ENCODE measurements at places on chromosomes 16 and 17.

DNA sequence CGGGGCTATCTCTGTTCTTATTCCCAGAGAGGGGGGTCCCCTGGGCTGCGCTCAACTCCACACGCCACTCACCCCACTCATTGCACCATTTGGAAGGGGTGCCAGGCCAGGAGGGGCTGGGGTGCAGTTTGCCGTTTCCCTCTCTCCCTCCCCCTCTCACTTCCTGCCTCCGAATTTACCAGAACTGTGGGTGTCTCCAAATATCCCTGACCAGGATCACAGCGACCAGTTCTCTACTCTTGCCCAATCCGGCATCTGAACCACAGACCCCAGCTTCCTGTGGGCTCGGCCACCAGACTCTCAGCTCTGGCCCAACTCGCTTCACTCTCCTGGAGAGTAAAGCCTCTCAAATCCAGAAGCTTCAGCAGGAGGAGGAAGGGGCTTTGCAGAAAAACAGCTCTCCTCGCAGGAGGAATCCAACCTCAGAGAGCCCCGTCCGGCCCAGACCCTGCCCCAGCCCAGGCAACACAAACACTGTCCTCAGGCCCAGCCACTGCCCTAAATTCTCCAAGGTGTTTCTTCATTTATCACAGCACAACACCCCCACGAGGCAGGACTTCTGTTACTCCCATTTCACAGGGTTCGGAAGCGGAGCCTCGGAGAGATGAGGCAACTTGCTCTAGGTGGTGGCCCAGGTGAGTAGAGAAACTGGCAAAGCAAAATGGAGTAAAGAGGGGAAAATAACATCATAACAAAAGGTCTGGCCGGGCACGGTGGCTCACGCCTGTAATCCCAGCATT lies 423 bp upstream of the ASGR2 start:
- DNase-seq = no peak

GRCh38 chr16:77450790-77451487 lies 16.1 kb upstream of the ADAMTS18 start:
- DNase-seq = no peak

DNA sequence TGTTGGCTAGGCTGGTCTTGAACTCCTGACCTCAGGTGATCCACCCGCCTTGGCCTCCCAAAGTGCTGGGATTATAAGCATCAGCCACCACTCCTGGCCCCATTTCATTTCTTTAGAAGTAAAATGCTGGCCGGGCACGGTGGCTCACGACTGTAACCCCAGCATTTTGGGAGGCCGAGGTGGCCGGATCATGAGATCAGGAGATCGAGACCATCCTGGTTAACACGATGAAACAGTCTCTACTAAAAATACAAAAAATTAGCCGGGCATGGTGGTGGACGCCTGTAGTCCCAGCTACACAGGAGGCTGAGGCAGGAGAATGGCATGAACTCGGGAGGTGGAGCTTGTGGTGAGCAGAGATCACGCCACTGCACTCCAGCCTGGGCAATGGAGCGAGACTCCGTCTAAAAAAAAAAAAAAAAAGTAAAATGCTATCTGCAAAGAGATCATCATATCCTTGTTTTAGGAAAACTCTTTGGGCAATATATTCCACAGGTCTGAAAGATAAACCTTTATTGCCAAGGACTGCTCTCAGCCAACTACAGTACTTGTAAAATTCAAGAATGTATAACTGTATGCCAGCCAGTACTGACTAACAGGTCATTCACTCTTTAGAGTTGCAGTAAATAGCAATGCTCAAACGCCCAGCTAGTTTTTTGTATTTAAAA lies 3.8 kb downstream of the GJC1 start:
- DNase-seq = no peak

- no peak for DNase-seq
These were observed 108.2 kb downstream of the N4BP1 start for GRCh38 chr16:48501516-48502377.

DNA sequence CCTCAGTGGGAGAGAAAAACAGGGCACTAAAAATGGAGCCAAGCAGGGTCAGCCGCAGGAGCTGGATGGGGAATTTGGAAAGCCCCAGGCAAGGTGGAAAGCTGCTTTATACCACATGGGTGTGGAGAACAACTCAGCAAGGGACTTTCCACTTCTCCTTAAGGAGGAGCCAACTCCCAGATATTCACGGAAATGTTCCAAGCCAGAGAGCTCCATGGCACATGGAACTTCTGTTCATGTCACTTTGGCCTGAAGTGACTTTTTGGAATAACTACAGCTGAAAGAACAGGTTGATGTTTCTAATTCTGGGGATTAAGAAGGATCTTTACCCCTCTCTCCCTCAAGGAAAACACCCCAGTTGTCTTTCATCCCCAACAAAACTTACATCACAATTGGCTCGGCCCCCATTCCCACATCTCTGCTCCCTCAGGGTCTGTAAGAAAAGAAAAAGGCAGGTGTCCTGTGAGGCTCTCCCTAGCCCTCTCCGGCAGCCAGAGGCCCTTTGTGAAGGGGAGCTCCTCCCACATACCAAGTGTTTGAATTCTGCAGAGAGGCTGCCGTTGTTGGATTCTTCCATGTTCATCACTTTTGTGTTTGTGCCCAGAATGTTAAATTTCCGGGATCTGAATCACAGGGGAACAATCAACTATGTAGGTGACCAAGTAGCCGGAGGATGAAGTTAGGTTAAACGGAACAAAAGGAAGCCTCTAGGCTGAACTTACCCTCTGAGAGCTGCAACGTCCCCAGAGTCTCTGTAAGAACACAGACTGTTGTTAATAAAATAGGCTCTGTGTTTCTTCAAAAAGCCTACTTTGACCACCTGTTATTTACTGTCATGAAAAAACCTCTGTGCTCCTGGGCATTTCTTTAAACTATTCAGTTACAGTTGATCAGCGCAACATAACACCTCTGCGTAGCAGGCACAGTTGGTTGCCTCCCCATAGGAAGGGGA lies 41.0 kb downstream of the STAT5A start:
- DNase-seq = peak; percentile 53

- DNase-seq = no peak
These were observed 76.3 kb upstream of the TBC1D3K start for GRCh38 chr17:37847811-37848331.

DNA sequence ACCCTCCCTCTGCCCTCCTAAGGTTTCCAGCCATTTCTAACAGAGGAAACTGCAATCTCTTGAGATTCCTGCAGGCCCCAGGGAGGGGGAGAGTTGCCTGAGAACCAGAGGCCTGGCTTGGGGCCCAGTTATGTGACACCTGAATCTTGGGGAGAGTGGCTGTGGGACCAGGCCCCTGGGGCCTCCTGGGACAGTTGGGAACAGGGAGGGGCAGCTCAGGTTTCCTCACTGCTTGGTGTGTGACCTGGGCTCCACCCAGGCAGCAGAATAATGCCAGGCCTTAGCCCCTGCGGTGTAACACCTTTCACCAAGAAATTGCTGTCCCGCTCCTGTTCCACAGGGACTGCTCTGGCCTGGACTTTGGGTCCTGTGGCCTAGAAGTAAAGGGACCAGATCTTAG lies 44.3 kb upstream of the CRHR1 start:
- no peak for DNase-seq

DNA sequence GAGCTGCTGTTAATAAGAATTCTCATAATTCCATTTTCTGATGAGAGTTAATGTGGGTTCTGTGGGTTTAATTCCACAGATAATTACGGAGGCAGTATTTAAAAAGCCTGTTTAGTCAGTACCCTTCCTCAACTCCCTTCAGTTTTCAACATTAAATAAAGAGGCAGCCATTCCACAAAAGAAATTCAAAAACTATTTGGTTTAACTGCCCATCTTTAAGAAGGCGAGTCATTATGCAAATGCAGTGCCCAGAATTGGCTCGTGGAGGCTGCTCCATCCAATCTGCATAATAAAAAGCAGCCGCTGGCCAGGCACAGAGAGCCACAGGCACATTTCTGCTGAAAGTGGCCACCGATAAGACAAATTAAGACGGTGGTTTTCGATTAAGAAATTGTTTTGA lies 194.4 kb upstream of the TOX3 start:
- DNase-seq = no peak

- DNase-seq = no peak
These were observed 268.1 kb downstream of the NPIPA8 start for GRCh38 chr16:18068477-18068876.

DNA sequence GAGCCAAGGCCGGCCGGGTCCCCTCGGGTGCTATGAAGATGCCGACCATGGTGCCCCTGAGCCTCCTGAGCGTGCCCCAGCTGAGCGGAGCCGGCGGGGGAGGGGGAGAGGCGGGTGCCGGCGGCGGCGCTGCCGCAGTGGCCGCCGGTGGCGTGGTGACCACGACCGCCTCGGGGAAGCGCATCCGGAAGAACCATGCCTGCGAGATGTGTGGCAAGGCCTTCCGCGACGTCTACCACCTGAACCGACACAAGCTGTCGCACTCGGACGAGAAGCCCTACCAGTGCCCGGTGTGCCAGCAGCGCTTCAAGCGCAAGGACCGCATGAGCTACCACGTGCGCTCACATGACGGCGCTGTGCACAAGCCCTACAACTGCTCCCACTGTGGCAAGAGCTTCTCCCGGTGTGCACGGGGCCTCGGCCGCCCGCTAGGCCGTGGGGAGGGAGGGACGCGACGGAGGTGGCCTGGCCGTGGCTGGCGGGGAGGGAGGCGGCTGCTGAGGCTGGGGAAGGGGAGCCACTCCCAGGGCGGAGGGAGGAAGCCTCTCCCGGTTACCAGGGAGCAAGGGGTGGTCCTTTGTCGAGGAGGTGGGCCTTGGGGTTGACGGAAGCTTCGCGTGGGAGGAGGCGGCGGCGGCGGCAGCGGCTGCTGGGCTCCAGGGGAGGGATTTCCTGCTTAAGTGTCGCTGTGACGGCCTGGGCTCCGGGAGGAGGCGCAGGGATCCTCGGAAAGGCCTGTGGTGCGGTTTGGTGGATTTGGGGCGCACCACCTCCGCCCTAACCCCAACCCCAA lies 1.3 kb downstream of the MAZ start:
- no peak for DNase-seq

DNA sequence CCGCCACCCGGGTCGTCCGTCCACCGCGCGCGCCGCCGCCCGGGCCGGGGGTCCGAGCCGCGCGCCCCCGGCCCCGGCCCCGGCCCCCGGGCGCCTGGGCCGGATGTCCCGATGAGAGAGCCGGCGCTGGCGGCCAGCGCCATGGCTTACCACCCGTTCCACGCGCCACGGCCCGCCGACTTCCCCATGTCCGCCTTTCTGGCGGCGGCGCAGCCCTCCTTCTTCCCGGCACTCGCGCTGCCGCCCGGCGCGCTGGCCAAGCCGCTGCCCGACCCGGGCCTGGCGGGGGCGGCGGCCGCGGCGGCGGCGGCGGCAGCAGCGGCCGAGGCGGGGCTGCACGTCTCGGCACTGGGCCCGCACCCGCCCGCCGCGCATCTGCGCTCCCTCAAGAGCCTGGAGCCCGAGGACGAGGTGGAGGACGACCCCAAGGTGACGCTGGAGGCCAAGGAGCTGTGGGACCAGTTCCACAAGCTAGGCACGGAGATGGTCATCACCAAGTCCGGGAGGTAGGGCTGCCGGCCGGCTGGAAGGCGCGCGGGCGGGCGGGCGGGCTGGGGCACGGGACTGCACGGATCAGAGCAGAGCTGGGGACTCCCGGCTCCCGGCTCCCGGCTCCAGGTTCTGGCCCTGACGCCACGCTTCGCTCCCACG lies 548 bp downstream of the TBX2 start:
- DNase-seq = no peak

DNA sequence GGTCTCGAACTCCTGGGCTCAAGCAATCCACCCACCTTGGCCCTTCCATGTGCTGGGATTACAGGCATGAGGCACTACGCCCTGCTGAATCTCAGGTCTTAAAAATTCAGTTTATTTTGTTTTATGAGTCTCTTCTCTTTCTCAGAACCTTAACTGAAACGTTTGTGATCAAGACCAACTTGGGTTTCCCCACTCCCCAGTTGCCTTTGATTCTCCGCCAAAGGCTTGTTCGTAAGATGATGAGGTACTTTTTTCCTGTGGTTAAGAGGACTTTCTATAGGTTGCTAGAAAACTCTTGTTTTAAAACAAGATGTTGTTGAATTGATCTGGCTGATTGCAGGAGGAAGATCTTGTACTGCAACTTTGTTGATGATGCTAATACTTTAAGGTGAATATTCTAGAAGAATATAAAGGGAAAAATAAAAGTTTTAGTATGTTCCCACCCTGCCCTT lies 11.7 kb downstream of the ABCC1 start:
- no peak for DNase-seq

DNA sequence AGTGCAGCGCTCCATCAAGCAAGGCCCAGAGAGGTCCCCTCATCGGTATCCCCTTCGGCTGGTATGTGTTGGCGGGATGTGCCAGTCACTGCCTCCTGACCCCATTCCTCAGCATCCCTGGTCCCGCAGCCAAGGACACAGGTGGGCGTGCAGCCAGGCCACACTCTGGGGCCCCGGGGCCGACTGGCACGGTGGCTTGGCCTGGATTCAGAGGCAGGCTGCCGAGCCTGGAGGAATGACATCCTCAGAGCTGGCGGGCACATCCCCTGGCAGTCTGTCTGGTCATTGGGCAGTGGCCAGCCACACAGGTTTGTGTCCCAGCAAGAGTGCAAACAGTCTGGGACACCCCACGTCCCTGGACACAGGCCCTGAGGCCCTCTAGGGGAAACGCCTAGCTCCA lies 111.1 kb downstream of the SDK2 start:
- DNase-seq = no peak

DNA sequence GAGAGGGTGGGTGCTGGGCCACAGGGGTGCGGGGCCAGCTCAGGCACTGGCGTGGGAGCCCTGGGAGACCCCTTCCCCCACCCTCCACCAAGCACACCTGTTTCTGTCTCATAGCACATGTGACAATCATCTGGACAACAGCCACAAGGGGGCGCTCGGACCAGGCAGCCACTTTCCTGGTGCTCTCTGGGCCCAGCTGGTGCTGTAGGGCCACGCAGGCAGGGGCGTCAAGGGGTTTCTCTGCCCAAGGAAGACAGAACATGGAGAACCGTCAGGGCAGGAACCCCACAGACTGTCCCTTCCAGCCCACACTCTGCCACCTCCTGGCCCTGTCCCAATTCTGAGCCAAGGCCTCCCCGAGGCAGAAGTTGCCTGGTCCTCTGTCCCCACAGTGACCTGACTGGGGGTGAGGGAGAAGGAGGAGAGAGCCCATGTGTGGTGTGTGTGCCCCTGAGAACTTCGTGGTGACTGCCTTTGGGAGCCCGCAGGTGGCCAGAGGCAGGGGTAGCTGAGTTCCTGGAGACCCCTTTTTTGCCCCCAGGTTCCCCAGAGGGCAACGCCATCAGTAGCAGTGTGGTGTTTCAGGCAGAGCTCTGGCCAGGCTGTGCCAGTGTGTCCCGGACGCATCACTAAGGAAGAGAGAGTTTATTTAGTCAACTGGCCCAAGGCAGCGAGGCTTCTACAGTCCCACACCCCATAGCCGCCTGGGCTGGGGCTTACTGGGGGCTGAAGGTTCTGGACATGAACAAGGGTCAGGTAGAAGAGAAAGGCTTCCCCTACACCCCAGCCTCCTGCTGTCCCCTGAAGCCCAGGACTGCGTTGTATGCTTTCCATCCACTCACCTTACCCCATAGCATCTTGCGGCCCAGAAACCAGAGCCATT lies 3.1 kb upstream of the SETD6 start:
- DNase-seq = no peak

GRCh38 chr17:51165680-51166197 lies 472 bp upstream of the NME2 start:
- DNase-seq = peak; percentile 13

DNA sequence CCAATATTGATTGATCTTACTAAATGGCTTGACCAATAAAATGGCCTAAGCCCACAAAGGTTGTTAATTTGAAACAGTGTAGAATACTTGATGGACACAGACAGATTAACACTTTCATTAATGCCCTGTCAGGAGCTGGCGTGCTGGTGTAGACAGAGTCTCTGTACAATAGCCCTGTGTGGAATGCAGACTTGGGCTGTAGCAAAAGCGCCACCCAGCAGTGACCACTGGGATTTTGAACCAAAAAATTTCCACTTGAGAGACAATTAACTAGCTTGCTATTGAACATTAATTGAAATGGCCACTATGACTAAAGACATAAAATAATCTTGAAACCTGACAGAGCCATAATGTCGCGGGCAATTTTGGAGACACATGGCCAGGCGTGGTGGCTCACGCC lies 19.7 kb upstream of the GUCY2D start:
- no peak for DNase-seq

Data from HS-5 (cell line).